ENCODE measurements at places on chromosomes 11 and 22.
A peak's percentile ranks its signal among the peaks of the same experiment; 100 is the strongest.

GRCh38 chr11:1574238-1574932 lies 2.3 kb upstream of the DUSP8 start:
- peak; percentile 38 for DNase-seq

DNA sequence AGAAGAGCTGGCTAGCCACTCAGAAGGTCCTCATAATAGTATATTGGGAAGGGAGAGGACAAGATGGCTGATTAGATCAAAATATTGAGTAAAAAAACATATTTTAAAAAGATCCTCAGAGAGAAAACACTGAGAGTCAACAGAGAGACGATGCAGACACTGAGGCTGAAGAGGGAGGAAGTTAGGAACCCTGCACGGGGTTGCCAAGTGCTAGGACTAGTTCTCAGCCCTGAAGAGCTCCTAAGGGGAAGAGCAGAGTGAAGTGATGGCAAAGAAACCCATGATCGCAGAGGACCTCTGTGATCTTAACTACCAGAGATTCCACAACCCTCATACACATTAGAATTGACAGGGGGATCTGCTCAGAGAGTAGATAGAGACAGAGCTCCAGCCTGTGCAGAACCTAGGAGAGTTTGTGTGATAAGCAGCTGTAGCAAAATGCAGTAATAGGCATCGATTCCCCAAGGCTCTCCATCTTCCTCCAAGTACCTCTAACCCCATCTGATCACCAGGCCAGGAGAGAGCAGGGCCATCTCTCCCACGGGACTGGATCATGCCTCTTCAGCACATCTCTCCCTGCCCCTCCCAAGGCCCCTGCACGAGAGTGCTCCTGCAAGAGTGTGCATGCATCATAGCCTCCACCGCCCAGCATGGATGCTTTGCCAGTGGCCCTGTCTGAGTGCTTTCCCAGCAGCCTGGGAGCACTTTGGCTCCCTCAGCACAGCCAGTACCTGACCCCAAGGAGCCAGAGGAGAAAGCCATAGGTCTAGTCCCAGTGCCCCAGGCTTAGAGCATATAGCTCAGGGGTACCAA lies 41.2 kb upstream of the ARL14EP start:
- no peak for DNase-seq

DNA sequence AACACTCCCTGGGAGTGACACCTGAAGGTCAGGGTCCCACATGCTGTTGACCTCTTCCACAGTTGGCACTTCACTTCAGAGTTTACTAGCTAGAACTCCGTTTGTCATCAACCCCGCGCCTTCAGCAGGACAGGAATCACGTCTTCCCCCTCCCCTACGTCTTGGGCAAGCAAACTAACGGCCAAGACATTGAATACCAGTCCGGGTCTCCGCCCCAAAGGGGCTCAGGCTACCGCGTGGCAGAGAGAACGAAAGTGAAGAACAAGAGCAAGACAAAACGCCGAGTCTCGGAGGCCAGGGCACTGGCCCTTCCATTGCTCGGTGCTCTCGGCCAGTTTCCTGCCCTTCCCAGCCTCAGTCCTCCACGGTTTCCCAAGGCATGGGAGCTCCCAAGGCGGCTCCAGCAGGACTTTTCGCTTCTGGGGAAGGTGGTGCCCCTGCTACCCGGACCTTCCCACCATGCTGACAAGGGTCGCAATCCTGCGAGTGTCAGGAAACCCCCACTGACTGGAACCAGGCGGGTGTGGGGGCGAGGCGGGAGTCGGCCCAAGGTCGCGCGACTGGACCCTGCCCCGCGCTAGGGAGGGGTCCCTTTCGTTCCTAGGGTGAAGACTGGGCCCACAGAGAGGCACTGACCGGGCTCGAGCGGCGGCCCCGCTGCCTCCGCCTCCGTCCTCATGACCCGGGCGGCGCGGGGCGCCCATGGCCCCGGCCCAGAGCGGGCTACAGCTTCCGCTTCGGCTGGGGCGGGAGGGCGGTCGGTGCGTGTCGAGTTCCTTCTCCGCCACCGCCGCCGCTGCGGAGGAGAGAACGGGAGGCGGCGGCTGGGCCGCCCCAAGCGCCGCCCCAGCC lies at the start of gene GUCD1:
GUCD1 (minus strand) TSS at position 826 of the 852 bp plus-strand sequence; CDS start at position 679, 147 bp downstream.
- DNase-seq: peak; percentile 14

DNA sequence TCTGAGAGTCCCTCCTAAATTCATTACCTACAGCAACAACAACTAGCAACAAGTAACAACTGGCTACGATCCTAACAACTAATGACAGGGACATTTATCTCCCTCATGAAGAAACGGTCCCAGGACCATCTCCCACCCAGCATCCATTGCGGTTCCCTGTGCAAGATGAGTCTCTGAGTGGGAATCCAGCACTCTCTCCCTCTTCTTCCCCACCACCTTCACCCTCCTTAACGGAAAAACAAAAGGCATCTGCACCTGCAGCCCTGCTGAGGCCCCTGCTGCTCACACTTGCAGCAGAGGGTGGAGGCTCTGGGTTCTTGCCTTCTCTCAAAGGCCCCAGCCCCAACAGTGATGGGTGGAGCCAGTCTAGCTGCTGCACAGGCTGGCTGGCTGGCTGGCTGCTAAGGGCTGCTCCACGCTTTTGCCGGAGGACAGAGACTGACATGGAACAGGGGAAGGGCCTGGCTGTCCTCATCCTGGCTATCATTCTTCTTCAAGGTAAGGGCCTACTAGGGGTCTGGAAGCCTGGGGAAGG lies at the start of gene CD3G:
CD3G (plus strand) TSS at position 364 of the 535 bp plus-strand sequence; CDS start at position 444, 80 bp downstream.
- DNase-seq: peak; percentile 72

- DNase-seq: no peak
Observed at GRCh38 chr22:41215926-41216325, 10.8 kb downstream of the L3MBTL2 start.
